Activated naive CD4-positive, alpha-beta T cell treated with anti-CD3 and anti-CD28 coated beads, Interleukin-2, amount 10 ng/mL, durations not matched to agents 7 days and 5 days (primary cell): ENCODE measurements at places on chromosomes 5 and 9.

GRCh38 chr5:92635001-92635461 lies 946.0 kb downstream of the NR2F1-AS1 start:
- H3K4me3 ChIP-seq = no peak overlapping the region
- no peak overlapping the region for H3K27ac ChIP-seq
- H3K36me3 ChIP-seq = no peaks in the 10 kb centered on the region
- DNase-seq = no peak
- no peaks in the 10 kb centered on the region for H3K27me3 ChIP-seq

DNA sequence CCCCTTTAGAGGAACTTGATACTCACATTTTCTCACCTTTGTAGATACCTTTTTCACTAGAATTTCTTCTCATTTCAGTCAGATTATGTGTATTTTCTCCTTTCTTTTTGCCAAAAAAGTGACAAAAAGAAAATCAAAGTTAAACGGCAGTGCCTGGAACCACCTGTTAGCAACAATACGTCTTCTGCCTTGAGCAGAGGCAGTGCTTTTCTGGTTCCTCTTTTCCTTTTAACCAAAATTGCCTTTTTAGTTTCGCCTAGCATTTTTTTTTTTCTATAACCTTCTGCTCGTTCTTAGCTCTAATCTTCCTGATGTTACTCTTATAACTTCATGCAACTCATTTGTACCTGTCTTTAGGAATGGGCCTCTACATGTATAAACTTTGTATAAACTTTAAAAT lies 26.1 kb downstream of the SMIM32 start:
- H3K36me3 ChIP-seq = no peaks in the 10 kb centered on the region
- no peak overlapping the region for H3K27ac ChIP-seq
- H3K4me3 ChIP-seq = no peak overlapping the region
- H3K27me3 ChIP-seq = no peaks in the 10 kb centered on the region
- H3K4me1 ChIP-seq = no peaks in the 10 kb centered on the region

GRCh38 chr5:135045488-135045887 lies 11.5 kb upstream of the PITX1 start:
- H3K4me1 ChIP-seq = peaks cover 2% of the 10 kb centered on the region
- no peak for DNase-seq
- H3K4me3 ChIP-seq = no peak overlapping the region
- H3K27ac ChIP-seq = no peak overlapping the region
- peaks cover 98% of the 10 kb centered on the region for H3K27me3 ChIP-seq

DNA sequence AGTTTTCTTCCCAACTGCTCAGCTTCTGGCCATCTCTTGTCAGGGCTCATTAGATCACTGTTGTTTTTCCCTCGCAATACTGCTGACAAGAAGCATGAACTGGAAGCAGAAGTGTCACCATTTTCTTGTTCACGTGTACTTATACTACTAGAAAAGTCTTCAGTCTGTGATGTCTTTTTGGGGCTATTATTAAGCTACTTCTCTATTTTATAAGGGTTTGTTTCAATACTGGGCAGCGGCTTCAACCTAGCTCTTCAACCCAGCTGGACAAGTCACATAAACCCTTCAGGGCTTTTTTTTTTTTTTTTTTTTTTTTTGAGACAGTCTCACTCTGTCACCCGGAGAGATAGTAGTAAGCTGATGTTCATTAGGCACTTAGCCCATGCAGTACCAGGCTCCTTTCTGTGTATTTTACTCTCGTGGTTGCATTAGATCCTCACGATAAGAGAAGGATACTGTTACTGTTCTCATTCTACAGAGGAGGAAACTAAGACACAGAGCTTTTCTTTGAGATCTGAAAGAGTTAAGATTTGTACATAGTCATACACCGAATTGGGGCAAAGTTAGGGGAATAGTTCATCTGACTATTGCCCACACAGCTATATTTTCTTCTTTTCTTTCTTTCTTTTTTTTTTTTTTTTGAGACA lies 20.5 kb downstream of the RAPGEF1 start:
- DNase-seq = no peak
- no peak overlapping the region for H3K27ac ChIP-seq
- H3K4me3 ChIP-seq = no peak overlapping the region
- no peaks in the 10 kb centered on the region for H3K27me3 ChIP-seq
- peaks cover 24% of the 10 kb centered on the region for H3K36me3 ChIP-seq

DNA sequence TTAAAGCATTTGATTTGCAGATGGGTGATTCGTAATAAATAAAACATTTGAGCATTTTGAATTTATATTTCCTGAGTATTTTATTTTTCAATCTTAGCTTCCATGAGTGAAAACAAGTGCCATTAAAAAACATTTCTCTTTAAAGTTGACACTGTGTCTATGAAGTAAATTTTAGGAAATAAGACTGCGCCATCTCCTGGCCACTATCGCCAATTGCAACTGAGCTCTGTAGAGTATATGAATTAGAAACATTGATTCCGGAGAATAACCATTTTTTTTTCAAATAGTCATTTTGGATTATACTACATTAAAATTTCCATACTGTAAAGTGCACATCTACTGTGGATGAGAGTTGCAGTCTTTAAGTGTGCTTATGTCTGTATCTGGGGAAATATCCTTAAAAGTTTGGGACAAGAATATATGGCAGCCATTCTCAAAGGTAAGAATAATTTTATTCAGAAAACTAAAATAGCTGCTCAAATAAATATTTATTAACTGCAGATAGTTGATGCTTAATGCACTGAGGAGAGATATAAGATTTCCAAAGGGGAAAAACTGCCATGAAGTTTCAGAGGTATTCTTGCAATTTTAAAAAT lies 5.9 kb downstream of the DMRTA1 start:
- H3K4me3 ChIP-seq = no peak overlapping the region
- peak; percentile 61 for DNase-seq
- H3K27me3 ChIP-seq = peaks cover 18% of the 10 kb centered on the region
- no peak overlapping the region for H3K27ac ChIP-seq

- H3K27me3 ChIP-seq = peaks cover 58% of the 10 kb centered on the region
- peaks cover 4% of the 10 kb centered on the region for H3K4me1 ChIP-seq
Observed at GRCh38 chr9:93346231-93347112, 105.0 kb upstream of the FAM120A start.

GRCh38 chr9:81759680-81760215 lies 70.4 kb upstream of the TLE1 start:
- H3K4me1 ChIP-seq = no peaks in the 10 kb centered on the region
- no peaks in the 10 kb centered on the region for H3K36me3 ChIP-seq
- no peak for DNase-seq
- H3K27me3 ChIP-seq = no peaks in the 10 kb centered on the region
- no peak overlapping the region for H3K4me3 ChIP-seq

GRCh38 chr5:14281746-14282181 lies 138.6 kb downstream of the TRIO start:
- no peaks in the 10 kb centered on the region for H3K36me3 ChIP-seq
- H3K4me3 ChIP-seq = no peak overlapping the region
- H3K27ac ChIP-seq = no peak overlapping the region
- H3K4me1 ChIP-seq = peaks cover 8% of the 10 kb centered on the region

- no peak overlapping the region for H3K27ac ChIP-seq
- no peak overlapping the region for H3K4me3 ChIP-seq
- H3K36me3 ChIP-seq = no peaks in the 10 kb centered on the region
- H3K27me3 ChIP-seq = peaks cover 11% of the 10 kb centered on the region
- no peak for DNase-seq
Observed at GRCh38 chr5:56977021-56977420, 25.1 kb upstream of the MIER3 start.

DNA sequence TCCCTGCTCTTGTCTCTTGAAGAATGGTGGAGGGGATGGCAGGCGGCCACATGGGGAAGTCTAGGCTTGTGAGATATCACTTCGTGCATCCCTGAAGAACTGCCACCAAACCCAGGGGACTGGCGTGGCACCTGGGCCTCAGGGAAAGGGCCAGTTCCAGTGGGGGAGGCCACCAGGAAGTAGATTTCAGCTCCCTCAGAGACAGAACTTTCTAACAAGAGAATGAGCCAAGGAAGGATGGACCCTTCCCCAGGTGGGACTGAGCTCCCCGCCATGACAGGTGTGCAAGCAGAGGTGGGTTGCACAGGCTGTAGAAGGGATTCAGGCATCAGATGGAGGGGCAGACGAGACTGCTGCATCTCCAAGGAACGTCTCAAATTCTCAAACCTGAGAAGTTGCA lies 193.9 kb downstream of the GABBR2 start:
- H3K27ac ChIP-seq = no peak overlapping the region
- H3K27me3 ChIP-seq = peaks cover 5% of the 10 kb centered on the region
- no peak for DNase-seq
- no peak overlapping the region for H3K4me3 ChIP-seq

DNA sequence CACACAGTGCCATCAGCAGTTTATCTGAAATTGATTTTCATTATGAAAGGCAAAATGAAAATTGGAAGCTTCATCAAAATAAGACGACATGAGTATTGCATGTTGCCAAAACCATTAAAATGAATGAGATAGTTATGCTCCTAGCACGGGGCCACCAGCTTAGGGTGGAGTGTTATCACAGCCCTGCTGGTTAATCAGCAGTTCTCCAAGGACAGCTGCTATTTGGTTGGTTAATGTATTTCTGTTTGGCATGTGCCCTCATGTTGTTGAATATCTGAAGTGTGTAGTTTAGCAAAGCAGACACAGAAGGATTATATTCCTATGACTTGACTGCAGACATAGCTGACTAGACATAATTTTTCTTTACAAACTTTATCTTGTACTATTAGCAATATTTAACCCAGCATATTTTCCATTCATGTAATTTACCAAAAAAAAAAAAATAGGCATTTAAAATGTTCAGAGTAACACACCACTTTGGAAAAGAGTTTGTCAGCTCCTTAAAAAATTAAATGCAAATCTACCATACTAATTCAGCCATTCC lies 98.6 kb upstream of the PIK3R1 start:
- peaks cover 9% of the 10 kb centered on the region for H3K27me3 ChIP-seq
- DNase-seq = no peak
- peaks cover 2% of the 10 kb centered on the region for H3K4me1 ChIP-seq
- no peaks in the 10 kb centered on the region for H3K36me3 ChIP-seq
- H3K4me3 ChIP-seq = no peak overlapping the region

- H3K4me1 ChIP-seq = no peaks in the 10 kb centered on the region
- no peak for DNase-seq
- H3K4me3 ChIP-seq = no peak overlapping the region
- H3K27ac ChIP-seq = no peak overlapping the region
- H3K36me3 ChIP-seq = no peaks in the 10 kb centered on the region
Observed at GRCh38 chr5:53927668-53928247, 367.3 kb downstream of the NDUFS4 start.

DNA sequence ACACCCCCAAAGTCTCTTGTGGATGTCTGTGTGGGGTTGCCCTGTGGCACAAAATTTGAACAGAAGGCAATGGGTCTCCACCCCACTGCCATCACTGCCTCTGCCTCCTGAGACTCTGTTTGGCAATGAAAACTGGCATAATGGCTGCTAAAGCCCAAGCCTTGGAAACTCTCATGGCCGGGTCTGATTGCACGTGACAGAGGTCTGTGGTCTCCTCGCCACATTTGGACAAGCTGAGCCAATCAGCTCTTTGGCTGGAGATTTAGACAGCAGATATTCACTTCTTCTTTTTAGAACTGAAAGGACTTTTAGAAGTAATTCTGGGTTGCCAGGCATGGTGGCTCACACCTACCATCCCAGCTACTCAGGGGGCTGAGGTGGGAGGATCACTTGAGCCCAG lies 5.5 kb downstream of the GGTA1 start:
- H3K36me3 ChIP-seq = no peaks in the 10 kb centered on the region
- peaks cover 11% of the 10 kb centered on the region for H3K4me1 ChIP-seq
- no peak for DNase-seq
- peaks cover 52% of the 10 kb centered on the region for H3K27me3 ChIP-seq
- no peak overlapping the region for H3K4me3 ChIP-seq
- no peak overlapping the region for H3K27ac ChIP-seq

GRCh38 chr5:111259636-111260035 lies 35.5 kb downstream of the CAMK4 start:
- peaks cover 61% of the 10 kb centered on the region for H3K36me3 ChIP-seq
- H3K27me3 ChIP-seq = no peaks in the 10 kb centered on the region
- H3K27ac ChIP-seq = no peak overlapping the region
- H3K4me1 ChIP-seq = peaks cover 44% of the 10 kb centered on the region
- H3K4me3 ChIP-seq = no peak overlapping the region

DNA sequence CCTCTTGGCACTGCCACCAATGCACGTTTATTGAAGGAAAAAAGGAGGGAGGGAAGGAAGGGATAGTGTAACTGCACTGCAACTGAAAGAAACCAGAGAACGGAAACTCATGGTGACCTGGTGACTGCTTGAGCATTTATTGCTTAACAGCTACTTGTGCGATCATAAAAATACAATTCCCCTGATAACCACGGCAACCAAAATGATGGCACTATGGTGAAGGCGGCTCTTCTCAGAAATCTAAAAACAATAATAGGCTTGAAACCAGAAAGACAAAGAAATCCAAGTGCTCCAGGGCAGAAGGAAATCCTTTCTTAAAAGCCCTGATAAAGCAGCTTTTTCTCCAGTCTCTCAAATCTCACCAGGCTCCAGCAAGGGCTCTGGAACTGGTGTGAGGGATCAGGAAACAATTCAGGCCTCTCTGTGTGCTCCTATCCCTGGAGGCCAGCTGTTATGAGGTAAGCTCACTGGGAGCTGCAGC lies 1.9 kb downstream of the FBXO10 start:
- DNase-seq = no peak
- H3K4me3 ChIP-seq = no peak overlapping the region
- peaks cover 18% of the 10 kb centered on the region for H3K4me1 ChIP-seq
- H3K27me3 ChIP-seq = peaks cover 6% of the 10 kb centered on the region
- H3K36me3 ChIP-seq = peaks cover 2% of the 10 kb centered on the region
- H3K27ac ChIP-seq = no peak overlapping the region

GRCh38 chr9:127507751-127508648 lies 56.7 kb downstream of the LRSAM1 start:
- peaks cover 14% of the 10 kb centered on the region for H3K36me3 ChIP-seq
- no peaks in the 10 kb centered on the region for H3K4me1 ChIP-seq
- no peak overlapping the region for H3K27ac ChIP-seq

DNA sequence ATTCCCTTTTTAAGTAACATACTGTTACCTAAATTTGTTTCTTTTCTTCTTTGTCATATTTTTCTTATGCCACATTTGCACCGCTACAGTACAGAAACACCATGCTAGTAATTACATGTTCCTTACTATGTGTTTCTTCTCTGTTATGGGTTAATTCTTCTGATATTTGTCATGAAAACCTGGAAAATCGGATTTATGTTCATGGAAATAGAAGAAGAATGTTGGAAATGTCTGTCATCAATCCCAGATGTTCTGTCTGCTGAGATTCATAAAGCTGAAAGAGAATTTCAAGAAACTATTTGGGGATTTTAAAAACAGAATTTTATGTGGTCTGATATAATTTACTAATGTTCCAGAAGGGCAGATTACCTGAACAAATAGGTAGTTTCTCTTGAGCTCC lies 305.2 kb upstream of the NREP start:
- H3K36me3 ChIP-seq = no peaks in the 10 kb centered on the region
- DNase-seq = no peak
- no peaks in the 10 kb centered on the region for H3K4me1 ChIP-seq

GRCh38 chr5:59236448-59236847 lies 653.6 kb downstream of the RAB3C start:
- peaks cover 23% of the 10 kb centered on the region for H3K27me3 ChIP-seq
- H3K36me3 ChIP-seq = no peaks in the 10 kb centered on the region
- H3K4me3 ChIP-seq = no peak overlapping the region
- H3K4me1 ChIP-seq = peaks cover 18% of the 10 kb centered on the region
- no peak overlapping the region for H3K27ac ChIP-seq

GRCh38 chr5:97242341-97242740 lies 59.3 kb upstream of the RIOK2 start:
- no peaks in the 10 kb centered on the region for H3K4me1 ChIP-seq
- no peaks in the 10 kb centered on the region for H3K27me3 ChIP-seq
- no peaks in the 10 kb centered on the region for H3K36me3 ChIP-seq
- no peak overlapping the region for H3K4me3 ChIP-seq
